ENCODE measurements at places on chromosomes 5 and 9. TPM values are rescaled to one million over a fixed set of nuclear protein-coding genes. Genes with fewer than 3 reads are reported as not detected.

SCGB3A2 gene
- not detected for total RNA-seq

TRIM7 gene
- total RNA-seq = 41.8 TPM

TAF11L10 gene
- not detected for total RNA-seq

DMRT3 gene
- total RNA-seq = not detected

CDX1 gene
- not detected for total RNA-seq

ZDHHC11B gene
- total RNA-seq = 1.3 TPM

SLC1A3 gene
- not detected for total RNA-seq

HK3 gene
- not detected for total RNA-seq

CDH12 gene
- total RNA-seq = not detected

CCL27 gene
- not detected for total RNA-seq
